ENCODE measurements at places on chromosomes 1 and 21.

DNA sequence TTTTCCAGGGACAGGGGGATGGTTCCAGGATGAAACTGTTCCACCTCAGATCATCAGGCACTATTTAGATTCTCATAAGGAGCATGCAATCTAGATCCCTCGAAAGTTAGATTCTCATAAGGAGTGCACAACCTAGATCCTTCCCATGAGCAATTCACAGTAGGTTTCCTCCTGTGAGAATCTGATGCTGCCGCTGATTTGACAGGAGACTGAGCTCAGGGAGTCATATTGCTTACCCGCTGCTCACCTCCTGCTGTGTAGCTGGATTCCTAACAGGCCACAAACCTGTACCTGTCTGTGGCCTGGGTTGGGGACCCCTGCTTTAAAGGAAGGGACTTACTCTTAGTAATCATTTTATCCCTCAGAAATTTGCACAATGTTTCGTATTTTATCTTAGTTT, 9.3 kb downstream of the CTH start:
- DNase-seq, result no peak

GRCh38 chr1:166057650-166058049, 109.2 kb downstream of the FAM78B start:
- no peak for DNase-seq

GRCh38 chr1:184649451-184649888, 105.2 kb downstream of the EDEM3 start:
- no peak for DNase-seq

GRCh38 chr1:178542554-178543289, 29.8 kb downstream of the TEX35 start:
- peak; percentile 72 for DNase-seq

DNA sequence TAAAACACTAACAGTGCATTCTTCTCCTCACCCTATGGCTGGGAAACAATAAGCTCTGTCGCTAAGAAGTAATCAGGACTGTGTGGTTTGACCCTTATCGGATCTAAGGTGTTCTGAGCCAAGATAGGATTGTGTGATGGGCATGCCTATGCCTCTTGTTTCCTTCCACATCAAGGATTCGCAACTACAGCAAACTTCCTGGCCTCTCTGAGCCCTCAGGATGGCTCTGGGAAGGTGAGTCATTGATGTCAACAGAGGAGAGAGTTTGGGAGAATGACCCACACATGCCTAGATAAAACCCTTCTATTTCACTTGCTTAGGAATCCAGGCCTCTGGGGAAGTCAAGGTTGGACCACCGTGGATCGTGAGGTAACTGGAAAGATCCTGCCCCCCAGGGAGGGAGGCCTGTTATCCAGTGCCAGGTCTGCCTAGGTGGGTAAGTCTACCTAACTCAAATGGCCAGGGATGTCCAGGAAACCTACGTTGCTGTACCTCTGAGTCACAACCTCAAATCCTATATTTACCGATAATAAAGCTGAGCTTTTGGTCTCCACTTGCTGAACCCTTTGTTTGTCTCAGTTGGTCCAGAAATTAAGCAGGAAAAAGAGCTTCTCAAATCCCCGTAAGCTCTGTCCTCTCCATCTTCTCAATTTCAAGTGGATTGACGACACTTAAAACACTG, 27.4 kb downstream of the TIAM1 start:
- DNase-seq, result no peak

DNA sequence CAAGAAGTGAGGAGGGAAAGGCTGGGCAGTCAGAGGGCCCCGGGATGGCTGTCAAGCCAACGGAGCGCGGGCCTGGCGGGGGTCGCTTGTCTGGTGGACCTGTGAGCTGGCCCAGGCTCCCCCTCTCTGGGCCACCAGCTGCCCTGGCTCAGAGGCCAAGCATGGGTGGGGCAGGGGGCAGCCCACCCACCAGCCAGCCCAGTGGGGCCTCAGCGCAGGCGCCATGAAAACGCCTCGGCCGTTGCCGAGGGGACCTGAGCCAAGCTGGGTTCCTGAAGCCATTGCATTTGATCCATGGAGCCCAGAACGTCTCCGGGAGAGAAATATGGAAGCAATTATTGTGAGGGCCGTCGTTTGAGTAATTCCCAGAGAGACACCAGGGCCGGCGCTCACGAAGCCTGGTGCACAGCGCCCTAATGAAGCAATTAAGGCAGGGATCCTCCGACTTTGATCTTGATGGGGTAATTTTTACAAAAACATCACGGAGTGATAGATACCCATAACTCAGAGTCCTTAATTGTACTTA, 90.5 kb upstream of the TTC34 start:
- no peak for DNase-seq

- no peak for DNase-seq
Measured at GRCh38 chr1:119086830-119087229, 53.6 kb downstream of the WARS2 start.

DNA sequence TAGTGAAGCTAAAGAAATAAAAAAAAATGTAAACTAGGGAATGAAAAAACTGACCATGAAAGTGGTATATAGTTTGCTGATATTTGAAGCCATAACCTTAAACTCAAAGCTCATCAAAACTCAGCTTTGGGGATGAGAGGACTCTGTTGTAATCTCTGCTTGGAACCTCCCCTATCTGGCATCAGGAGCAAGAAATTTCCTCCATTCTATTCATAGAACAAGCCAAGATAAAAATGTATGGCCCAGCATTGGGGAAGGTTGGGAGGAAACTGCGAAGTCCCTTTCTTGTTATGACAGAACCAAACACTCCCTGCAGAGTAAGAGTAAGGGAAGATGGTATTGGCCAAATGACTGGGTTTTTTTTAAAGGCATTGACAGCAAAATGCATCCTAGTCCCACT, 35.6 kb downstream of the MCOLN2 start:
- no peak for DNase-seq

GRCh38 chr21:41877901-41878830, 978 bp downstream of the PRDM15 start:
- peak; percentile 38 for DNase-seq

DNA sequence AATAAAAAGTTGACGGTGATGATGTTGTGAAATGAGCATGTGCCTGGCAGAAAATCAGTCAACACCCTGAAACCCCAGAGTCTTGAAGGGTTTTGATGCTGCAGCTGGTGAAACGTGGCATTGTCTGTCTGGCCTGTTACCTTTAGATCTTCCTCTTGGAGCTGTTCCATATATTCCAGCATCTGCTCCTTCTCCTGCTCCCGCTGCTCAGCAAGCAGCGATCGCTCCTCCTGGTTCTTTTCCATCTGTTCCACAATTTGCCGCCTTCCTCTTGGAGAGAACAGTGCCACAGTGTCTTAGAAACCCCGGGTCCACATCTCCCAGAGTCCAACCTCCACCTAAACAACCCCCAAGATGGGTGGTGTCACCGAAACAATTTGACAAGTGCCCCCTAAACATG, 15.7 kb downstream of the CFAP45 start:
- DNase-seq, result no peak

- no peak for DNase-seq
Measured at GRCh38 chr1:244968881-244969280, 104.5 kb upstream of the HNRNPU start.

- no peak for DNase-seq
Measured at GRCh38 chr1:116356673-116357072, 16.4 kb upstream of the ATP1A1 start.

DNA sequence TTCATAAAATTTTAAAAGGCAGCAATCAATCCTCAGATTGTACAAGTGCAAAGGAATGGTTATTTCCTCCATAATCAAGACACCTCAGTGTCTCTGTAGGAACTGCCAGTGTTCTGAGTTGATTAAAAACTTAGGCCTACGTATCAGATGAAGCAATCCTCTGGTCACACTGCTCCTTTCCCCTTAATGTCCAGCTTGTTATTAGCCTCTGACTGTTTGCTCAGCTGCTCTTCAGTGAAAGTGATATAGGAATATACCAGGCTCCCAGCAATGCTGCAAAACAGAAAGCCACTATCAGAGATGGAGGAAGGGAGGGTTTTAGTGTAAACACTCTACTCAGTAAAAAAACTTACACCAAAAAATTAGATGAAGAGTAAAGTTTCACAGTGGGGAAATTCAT, 49.8 kb downstream of the SLC35D1 start:
- no peak for DNase-seq

- DNase-seq, result peak; percentile 48
Measured at GRCh38 chr1:36306210-36306901, at the start of gene SH3D21. Gene SH3D21, plus strand, starts transcription at chr1:36306368. Its CDS starts 53 bp downstream, at chr1:36306421.

GRCh38 chr1:85417876-85418275, 47.1 kb downstream of the DDAH1 start:
- no peak for DNase-seq

- no peak for DNase-seq
Measured at GRCh38 chr1:94926126-94926914, 590 bp downstream of the CNN3 start.

- no peak for DNase-seq
Measured at GRCh38 chr1:195851016-195851601, 757.1 kb downstream of the KCNT2 start.

- DNase-seq, result no peak
Measured at GRCh38 chr1:203797948-203798655, 2.7 kb downstream of the ZBED6 start.

GRCh38 chr1:150322310-150322709, 977 bp downstream of the PRPF3 start:
- no peak for DNase-seq

GRCh38 chr1:244862354-244862698, 2.0 kb downstream of the HNRNPU start:
- no peak for DNase-seq

DNA sequence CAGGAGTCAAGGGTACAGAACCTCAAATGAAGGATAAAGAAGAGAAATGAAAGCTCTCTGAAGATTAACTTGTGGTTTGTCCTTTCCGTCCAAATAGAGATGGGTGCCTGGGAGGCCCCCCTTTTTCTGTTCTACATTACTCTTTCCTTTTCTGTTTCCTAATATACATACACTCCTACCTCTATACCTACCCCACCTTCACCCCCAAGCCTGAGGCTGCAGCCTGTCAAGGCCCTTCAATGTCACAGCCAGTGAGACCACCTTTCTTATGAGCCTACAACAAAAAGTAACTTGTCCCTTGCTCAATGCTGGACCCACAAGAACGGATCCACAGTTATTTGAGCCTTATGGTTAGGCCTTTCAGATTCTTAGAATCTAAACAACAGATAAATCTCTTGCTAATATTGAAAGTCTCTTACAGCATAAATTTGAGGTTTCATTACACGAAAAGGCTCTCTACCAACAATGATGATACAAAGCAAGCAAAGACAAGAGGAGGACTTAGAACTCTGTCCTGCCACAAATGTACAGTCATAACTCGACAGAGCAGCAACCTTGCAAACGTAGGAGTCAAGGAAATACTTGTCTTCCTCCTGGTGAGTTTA, 4.1 kb upstream of the TRAF3IP3 start:
- DNase-seq, result no peak

DNA sequence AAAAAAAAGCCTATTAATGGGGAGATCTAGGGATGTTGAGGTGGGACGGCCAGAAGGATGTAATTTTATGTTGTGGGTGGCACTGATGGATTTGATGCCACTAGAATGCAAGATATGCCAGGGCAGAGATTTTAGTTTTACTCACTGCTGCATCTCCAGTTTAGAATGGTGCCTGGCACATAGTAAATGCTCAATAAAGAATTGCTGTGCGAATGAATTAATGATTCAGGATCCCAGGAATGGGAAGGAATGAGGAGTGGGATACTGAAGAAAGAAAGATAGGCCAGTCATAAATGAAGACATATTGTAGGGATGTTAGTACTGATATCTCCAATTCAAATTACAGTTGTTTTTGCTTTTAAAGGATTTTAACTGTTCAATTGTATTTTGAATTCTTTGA, 72.6 kb downstream of the CAMTA1 start:
- DNase-seq, result no peak

DNA sequence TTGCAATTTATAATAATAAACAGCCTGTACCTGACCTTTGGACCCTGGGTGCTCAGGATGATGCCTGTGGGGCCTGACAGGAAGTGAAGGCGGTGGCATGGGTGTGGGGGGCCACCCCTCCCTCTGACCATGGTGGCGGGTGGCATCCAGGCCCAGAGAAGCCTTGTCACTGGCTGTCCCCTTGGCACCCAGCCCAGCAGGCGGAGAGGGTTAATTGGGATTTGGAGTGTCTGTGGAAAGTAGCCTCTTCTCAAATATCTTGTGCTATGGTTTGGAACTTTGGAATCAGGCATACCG, 20.5 kb downstream of the SOX13 start:
- DNase-seq, result no peak

GRCh38 chr21:37435120-37435519, 68.5 kb downstream of the DYRK1A start:
- no peak for DNase-seq
